ENCODE measurements at places on chromosomes 2 and 18.

- DNase-seq, result no peak
Observed at GRCh38 chr18:29062921-29063320, 886.0 kb upstream of the CDH2 start.

GRCh38 chr2:56014046-56014730 is 90.6 kb upstream of the EFEMP1 start:
- no peak for DNase-seq

DNA sequence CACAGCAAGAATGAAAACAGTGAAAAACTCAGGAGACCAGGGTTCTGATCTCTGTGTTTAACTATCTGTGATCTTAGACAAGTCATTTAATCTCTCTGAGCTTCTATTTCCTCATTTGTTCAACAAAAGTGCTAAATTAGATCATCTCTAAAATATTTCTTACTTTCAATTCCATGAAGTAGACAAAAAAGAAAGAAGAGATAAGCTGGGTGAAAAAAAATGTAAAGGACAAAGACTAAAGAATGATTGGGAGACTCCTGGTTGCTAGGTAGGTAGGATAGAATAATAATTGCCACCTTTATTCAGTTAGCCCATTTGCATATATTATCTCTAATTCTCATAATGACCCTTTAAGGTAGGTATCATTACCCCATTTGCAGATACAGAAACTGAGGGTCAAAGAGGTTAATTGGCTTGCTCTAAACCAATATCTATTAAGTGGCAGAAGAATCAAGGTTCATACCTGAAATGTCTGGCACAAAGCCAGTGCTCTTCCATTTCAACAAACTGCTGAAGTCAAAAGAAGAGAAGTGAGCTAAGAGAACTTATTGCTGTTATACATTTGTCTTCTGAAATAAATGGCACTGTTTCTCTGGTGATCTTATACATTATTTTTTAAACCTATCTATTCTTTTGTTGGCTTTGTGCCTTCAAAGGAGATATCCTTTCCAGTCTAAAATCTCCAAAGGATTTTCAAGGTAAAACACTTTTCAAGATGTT is 141.7 kb downstream of the OTX1 start:
- DNase-seq, result no peak

DNA sequence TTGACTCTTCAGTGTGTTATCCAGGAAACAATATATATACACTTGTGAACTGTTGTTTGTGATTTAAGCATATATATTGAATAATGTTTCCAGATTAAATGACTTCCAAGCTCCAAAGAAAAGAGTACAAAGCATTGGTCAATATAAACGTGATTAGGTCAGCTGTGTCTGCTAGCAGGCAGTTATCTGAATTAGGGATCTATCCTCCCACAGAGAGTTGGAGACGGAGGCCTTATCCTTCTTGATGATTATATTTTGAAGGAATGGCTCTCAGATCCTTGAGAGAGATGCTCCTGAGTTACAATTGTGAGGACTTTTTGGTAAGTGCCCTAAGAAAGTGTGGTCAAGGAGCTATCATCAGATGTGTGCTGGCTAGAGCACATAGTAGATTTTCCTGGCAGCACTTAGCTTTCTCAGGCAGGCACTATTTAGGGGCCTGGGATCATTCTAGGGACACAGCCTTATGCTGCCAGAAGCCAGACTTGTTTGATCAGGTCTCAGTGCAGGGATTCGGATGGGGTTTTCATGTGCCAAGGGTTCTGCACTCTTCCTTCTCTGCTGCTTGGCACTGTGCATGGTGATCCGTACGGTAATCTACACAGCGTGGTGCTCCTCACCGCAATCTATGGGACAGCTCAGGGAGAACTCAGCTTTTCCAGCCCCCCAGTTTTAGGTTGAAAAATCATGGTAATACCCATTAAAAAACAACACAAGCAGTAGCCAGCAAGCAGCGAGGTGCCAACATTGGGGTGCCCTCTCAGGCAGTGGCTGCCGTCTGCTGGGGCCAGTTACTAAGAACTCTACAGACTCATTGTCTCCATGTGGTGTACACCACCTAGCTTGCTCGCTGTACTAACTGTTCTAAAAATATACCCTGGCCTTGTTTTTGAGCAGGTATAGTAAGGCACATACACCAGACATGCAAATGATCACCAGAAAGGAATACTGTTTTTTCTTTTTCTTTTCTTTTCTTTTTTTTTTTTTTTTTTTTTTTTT is 8.0 kb upstream of the ZDBF2 start:
- DNase-seq, result no peak
